Immature natural killer cell (primary cell): ENCODE measurements at places on chromosomes 5 and 9.

GRCh38 chr5:152177626-152178349 is 227.3 kb downstream of the NMUR2 start:
- H3K27me3 ChIP-seq: no peaks in the 10 kb centered on the region
- no peak overlapping the region for H3K27ac ChIP-seq
- no peaks in the 10 kb centered on the region for H3K4me1 ChIP-seq
- H3K4me3 ChIP-seq: no peak overlapping the region

DNA sequence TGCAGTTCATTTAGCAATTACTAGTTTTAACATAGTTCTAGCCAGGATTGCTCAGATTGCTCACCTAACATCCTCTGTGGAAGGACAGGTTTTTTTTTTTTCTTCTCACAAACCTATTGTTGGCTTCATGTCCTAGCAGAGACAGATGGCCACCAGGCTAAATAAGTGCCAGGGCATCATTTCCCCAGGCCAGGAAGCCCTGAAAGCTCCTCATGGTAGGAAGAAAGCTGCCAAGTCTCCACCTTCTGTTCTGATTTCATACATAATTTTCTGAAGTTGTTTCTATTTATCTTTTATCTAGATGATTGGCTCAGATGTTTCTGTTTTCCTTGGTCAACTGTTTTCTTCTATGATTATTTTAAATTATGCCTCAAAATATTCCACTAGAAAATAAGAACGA is 31.0 kb downstream of the EFCAB9 start:
- H3K36me3 ChIP-seq: peaks cover 11% of the 10 kb centered on the region
- H3K27me3 ChIP-seq: no peaks in the 10 kb centered on the region
- H3K4me1 ChIP-seq: no peaks in the 10 kb centered on the region
- DNase-seq: no peak
- H3K27ac ChIP-seq: no peak overlapping the region

DNA sequence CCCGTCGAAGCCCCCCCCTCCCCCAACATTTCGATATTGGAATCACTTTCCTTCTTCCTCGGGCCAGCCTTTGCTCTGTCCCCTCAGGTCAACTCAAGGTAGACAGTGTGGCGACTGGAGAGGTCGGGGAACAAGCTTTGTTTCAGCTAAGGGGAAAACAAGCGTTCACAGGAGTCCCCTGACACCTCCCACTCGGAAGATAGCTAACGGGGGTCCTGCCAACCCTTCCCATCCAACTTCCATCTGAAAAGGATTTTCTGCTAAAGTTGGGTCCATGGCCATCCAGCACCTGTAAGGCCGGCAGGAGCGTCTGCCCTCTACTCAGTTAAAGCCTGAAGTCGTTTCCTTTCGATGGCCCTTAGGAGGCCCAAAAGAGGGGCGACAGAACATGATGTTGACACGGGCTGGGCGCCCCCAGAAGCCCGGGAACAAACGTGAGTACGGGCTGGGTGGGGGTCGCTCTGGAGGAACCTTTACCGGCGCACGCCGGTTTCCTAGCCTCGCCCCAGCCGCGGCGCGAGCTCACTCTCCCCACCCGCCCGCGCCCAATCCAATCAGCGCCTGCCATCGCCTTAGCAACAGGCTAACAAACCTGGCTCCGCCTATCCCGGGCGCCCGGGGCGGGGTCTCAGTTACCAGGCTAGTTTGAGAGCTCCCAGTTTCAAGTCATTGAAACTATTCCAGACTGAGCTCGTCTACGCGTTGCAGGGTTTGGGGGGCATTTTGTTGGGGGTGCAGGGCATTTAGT is 2.5 kb downstream of the ARRDC3 start:
- peak overlapping the region; percentile 93 for H3K27ac ChIP-seq
- peak; percentile 92 for DNase-seq
- peak overlapping the region; percentile 98 for H3K4me3 ChIP-seq
- H3K36me3 ChIP-seq: peaks cover 13% of the 10 kb centered on the region
- peaks cover 41% of the 10 kb centered on the region for H3K4me1 ChIP-seq

GRCh38 chr5:178785999-178786398 is 55.5 kb upstream of the ZNF354A start:
- H3K4me1 ChIP-seq: no peaks in the 10 kb centered on the region
- H3K36me3 ChIP-seq: no peaks in the 10 kb centered on the region
- no peak overlapping the region for H3K27ac ChIP-seq

DNA sequence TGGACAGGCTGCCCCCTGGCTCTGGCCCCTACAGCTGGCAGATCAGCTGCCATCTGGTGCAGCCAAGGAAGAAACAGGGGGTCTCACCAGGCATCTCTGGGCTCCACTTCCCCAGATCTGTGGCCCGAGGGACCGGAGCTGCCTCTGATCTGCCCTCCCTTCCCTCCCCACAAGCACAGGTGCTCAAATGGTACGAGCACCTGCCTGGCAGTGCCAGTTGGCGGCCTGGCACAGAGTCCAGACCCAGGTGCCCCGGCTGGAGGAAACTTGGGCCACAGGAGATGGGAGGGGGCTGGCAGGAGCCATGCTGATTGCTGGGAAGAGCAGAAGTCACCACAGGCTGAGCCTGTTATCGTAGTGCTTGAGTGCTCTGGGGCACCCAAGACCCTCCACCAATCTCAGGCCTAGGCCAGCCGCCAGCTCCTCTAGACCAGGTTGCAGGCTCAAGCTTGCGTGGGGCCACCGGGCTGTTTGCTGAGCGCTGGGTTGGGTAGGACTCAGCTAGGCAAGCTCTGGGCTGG is 5.0 kb upstream of the CAMK2A start:
- no peaks in the 10 kb centered on the region for H3K36me3 ChIP-seq
- no peak overlapping the region for H3K27ac ChIP-seq
- no peak for DNase-seq

- no peak overlapping the region for H3K4me3 ChIP-seq
- DNase-seq: no peak
- no peaks in the 10 kb centered on the region for H3K36me3 ChIP-seq
- peaks cover 2% of the 10 kb centered on the region for H3K27me3 ChIP-seq
Measured at GRCh38 chr5:107056278-107056677, 614.5 kb downstream of the EFNA5 start.

DNA sequence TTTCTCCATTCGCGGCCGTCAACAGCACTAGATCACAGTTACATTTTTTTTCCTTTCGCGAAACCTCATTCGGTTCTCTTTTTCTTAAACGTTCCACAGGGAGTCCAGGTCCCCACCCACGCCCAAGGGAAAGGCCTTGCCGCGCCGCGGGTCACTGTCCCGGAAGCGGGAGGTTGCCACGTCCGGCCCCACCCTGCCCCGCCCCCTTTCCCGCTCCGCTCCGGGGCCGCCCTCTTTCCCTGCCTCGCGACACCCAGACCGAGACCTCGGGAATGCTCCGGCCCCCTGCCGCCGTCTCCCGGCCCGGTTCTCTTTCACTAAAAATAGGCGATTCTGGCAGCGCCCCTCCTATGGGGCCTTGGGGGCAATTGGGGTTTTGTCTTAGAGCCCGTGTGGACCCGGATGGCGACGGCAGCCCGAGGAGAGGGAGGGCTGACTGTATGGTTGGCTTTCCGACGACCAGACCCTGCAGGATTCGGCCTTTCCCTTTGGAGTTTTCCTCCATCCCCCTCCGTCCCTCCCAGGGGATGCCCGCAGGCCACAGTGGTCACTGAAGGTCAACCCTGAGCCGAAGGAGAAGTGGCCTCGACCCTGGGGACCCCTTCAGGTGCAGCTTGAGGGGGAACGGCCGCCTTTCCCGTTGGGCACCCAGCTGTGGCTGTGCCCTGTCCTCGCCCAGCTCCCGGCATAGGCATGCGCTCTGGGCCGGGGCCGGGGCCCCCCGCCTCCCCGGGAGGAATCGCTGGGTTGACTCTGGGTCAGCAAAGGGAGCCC is 2.8 kb upstream of the RACK1 start:
- peak overlapping the region; percentile 96 for H3K27ac ChIP-seq
- peak; percentile 59 for DNase-seq
- peaks cover 7% of the 10 kb centered on the region for H3K36me3 ChIP-seq
- H3K4me3 ChIP-seq: peak overlapping the region; percentile 89
- H3K4me1 ChIP-seq: peaks cover 92% of the 10 kb centered on the region

DNA sequence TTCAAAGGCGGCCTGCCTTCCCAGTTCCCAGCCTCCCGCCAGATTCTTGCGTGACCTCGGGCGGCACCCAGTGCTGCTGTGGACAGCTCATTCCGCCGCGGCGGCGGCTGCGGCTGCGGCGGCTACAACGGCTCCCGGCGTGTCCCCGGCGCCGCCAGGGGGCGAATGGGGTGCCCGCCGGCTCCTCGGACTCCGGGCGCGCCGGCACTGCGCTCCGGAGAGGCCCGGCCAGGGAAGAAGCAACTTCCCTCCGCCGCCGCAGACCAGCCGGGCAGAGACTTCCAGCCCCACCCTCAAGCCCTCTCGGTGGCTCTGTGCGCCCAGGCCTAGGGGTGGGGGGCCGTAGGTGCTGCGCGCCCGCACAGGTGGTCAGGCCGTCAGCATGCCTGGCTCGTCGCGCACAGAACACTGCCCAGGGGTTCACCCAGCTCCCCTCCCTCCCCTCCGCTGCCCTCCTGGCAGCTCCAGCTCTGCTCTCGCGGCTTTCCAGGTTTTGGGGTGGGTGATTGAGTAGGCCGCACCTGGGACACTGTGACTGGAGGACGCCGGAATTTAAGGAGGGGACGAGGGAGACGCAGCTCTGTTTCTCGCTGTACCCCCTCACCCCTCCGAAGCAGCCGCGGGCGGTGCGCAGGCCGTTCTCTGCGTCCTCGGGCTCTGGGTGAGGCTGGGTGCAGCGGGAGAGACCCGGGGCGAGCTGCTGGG is 20.2 kb downstream of the IGIP start:
- no peak overlapping the region for H3K27ac ChIP-seq
- DNase-seq: peak; percentile 47
- no peaks in the 10 kb centered on the region for H3K27me3 ChIP-seq
- no peaks in the 10 kb centered on the region for H3K36me3 ChIP-seq
- H3K4me3 ChIP-seq: no peak overlapping the region
- peaks cover 17% of the 10 kb centered on the region for H3K4me1 ChIP-seq

GRCh38 chr5:100904259-100904861 is 1.3 kb upstream of the ST8SIA4 start:
- H3K27ac ChIP-seq: peak overlapping the region; percentile 99
- no peaks in the 10 kb centered on the region for H3K36me3 ChIP-seq

DNA sequence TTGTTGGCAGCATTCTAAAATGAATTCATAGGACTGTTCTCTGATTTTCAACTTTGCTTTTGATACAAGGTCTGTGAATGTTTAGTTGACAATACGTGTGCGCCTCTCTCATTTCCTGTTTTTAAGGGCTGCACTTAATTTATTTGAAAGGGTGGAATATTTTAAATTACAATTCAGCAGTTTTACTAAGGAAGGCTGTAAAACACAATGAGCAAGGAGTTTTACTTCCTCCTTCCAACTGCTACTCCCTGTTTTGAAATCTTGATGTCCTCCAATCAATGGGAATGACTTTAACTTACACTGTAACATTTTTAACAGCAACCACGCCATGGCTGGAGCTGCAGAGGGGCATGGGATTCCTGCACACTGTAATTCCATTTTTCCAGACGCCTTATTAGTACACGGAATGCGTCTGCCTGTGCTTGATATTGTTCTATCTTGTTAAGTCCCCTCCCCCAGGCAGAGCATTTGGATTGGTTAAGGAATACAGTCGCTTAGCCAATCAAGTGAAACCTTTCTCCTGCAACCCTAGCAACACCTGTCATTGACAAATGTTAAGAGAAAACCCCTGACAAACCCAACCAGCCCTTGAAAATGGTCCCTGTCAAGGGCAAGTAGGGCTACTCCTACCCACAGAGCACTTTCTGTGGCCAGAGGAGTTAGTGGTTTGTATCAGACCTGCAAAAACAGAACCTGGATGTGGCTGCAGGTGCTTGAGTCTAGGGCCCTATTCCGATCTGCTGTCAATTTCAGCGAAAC is 12.5 kb upstream of the ZSWIM6 start:
- H3K4me1 ChIP-seq: peaks cover 14% of the 10 kb centered on the region
- H3K27me3 ChIP-seq: no peaks in the 10 kb centered on the region
- peak overlapping the region; percentile 6 for H3K4me3 ChIP-seq
- no peaks in the 10 kb centered on the region for H3K36me3 ChIP-seq

- H3K27me3 ChIP-seq: peaks cover 12% of the 10 kb centered on the region
- H3K4me1 ChIP-seq: no peaks in the 10 kb centered on the region
- DNase-seq: no peak
- H3K36me3 ChIP-seq: peaks cover 4% of the 10 kb centered on the region
- H3K27ac ChIP-seq: no peak overlapping the region
Measured at GRCh38 chr5:178404987-178405386, 172.4 kb upstream of the PHYKPL start.

DNA sequence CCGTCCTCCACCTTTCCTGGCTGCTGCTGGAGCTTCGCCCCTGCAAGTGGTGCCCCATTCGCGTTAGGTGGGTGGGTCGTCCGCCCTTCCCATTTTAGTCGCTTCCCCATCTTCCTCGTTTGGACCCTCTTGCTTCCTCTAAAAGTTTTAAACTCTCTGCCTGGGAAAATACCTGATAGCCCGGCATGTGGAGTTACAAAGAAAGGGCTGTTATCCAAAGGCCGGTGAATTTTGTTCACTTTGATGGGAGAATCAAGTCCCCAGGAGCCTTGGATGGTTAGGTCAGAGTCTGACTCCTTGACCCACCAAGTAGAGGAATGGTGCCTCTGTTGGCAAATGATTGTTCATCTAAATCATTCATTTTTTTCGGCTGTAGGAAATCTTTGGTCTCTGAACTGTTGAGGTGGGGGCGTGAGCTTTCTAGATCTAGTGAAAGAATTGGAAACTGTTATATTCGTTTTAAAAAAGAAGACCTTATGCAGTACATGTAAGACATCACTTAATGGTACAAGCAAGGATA is 29.5 kb upstream of the APC start:
- peak overlapping the region; percentile 93 for H3K4me3 ChIP-seq
- peaks cover 60% of the 10 kb centered on the region for H3K4me1 ChIP-seq
- peaks cover 15% of the 10 kb centered on the region for H3K27me3 ChIP-seq
- no peak for DNase-seq
- no peaks in the 10 kb centered on the region for H3K36me3 ChIP-seq

- no peak overlapping the region for H3K27ac ChIP-seq
- H3K4me1 ChIP-seq: no peaks in the 10 kb centered on the region
- DNase-seq: no peak
Measured at GRCh38 chr5:114319821-114320220, 42.0 kb upstream of the KCNN2 start.

- peaks cover 42% of the 10 kb centered on the region for H3K4me1 ChIP-seq
- H3K36me3 ChIP-seq: peaks cover 4% of the 10 kb centered on the region
- H3K4me3 ChIP-seq: no peak overlapping the region
Measured at GRCh38 chr9:125125523-125125922, 17.8 kb downstream of the SCAI start.

- no peak overlapping the region for H3K4me3 ChIP-seq
- no peak for DNase-seq
- peaks cover 4% of the 10 kb centered on the region for H3K27me3 ChIP-seq
- no peaks in the 10 kb centered on the region for H3K4me1 ChIP-seq
- H3K27ac ChIP-seq: no peak overlapping the region
Measured at GRCh38 chr5:39586185-39586584, 161.4 kb upstream of the DAB2 start.

GRCh38 chr9:91746904-91747303 is 203.1 kb downstream of the ROR2 start:
- H3K27me3 ChIP-seq: peaks cover 2% of the 10 kb centered on the region
- H3K27ac ChIP-seq: no peak overlapping the region
- H3K4me3 ChIP-seq: no peak overlapping the region
- no peaks in the 10 kb centered on the region for H3K36me3 ChIP-seq
